Hepatocyte (in vitro differentiated cells): ENCODE measurements at places on chromosomes 16 and 17.

DNA sequence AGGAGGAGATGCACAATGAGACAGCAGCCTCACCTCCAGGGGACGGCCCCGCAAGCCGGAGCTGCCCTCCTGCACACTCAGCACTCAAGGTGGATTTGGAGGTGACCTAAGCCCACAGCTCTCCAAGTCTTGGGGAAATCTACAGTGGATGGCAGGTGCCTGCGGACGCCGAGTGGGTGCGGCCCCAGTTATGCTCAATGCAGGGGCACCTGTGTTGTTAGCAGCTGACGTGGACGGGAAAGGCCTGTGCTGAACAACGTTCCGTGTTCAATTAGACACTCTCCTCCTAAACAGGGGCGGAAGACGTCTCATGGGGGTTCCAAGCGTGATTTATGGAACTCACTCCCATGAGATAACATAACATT lies 22.0 kb upstream of the METRNL start:
- no peak for DNase-seq

DNA sequence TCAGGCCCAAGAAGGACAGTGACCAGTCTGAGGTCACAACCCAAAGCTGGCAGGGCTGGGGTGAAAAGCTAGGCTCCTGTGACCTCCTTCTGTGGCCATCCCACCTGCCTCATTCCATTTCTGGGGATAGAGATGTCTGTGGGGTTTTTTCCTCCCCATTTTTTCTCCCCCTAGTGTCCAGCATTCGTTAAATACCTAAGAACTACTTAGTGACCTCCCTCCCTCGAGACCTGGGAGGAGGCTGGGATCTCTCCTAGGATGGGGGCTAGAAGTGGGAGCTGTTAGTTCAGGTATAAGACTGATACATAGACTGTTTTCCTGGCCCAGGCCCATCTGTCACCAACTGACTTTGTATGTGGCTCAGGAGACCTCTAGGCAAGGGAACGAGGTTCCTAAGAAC lies 20.5 kb upstream of the STAC2 start:
- DNase-seq: no peak

- peak; percentile 91 for DNase-seq
Observed at GRCh38 chr17:2050300-2051060, 4.4 kb upstream of the HIC1 start.

- no peak for DNase-seq
Observed at GRCh38 chr17:33463887-33464286, 170.8 kb upstream of the ASIC2 start.

GRCh38 chr16:85426806-85427205 lies 186.3 kb upstream of the GSE1 start:
- DNase-seq: no peak

- no peak for DNase-seq
Observed at GRCh38 chr16:47726031-47726675, 265.0 kb downstream of the PHKB start.

DNA sequence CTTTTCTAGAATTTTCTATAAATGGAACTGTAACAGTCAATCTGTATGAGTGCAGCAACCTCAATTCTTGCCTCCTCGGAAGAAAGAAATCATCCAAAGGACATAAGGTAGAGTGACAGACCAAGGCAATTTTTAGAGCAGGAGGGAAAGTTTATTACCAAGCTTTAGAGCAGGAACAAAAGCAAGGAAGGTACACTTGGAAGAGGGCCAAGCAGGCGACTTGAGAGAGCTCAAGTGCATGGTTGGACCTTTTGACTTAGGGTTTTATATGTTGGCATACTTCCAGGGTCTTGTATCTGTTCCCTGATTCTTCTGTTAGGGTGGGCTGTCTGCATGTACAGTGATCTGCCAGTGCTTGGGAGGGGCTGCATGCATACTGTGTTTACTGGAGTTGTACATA lies 50.3 kb downstream of the SCNN1G start:
- no peak for DNase-seq

GRCh38 chr16:79411357-79411756 lies 189.2 kb downstream of the MAF start:
- no peak for DNase-seq

GRCh38 chr16:8730335-8730915 lies 56.0 kb downstream of the ABAT start:
- peak; percentile 23 for DNase-seq

- DNase-seq: peak; percentile 60
Observed at GRCh38 chr16:85750146-85750826, 610 bp downstream of the C16orf74 start.

- DNase-seq: peak; percentile 2
Observed at GRCh38 chr17:83180264-83180995, 101.0 kb downstream of the METRNL start.

DNA sequence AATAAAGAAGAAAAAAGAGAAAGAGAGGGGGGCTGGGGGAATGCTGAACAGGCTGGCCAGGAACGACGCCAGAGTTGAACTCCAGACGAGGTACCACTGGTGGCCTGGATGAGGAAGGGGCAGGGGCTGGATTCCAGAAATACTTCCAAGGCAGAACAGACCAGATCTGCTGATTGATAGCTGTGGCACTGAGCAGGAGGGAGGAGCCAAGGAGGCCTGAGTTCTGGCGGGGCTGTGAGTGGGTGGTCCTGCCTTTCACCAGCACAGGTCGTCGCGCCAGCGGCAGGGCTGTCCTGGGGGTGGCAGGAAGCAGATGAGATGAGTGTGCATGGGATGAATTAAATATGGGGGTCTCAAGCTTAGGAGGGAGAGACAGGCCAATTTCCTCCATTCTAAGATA lies 5.5 kb downstream of the CCDC42 start:
- DNase-seq: peak; percentile 37
